ENCODE measurements at places on chromosomes 12 and 14.

DNA sequence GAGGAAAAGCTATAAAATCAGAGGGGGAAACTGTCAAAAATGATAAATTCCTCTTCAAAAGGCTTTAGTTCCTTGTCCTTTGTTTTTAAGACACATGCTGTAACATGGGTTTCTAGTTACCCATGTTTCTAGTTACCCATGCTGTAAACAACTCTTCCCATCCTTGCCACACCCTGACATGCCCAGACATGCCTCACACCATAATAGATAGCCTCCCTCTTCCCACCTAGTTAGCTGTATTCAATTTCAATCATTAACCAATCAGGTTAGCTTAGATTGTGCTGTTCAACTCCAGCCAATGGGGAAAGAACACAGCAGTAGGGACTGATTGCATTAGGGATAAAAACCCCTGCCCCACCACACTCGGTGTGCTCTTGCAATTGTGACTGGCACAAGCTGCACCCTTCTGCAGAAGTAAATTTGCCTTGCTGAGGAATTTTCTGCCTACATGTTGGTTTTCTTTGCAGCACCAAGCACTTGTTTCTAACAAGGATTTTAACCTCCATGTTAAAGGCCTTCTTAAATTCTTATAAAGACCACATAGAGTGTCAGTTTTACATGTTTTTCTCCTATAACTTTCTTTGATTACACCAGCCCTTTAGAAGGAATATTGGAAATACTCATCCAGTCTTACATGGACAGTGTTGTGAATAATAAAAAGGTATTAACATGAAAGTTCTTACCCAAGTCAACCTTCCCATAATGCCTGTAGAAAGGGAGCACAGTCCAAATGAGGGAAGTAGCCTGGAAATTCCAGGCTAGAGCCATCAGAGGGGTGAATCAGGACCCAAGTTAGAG is 32.5 kb upstream of the LALBA start:
- no peak for DNase-seq

DNA sequence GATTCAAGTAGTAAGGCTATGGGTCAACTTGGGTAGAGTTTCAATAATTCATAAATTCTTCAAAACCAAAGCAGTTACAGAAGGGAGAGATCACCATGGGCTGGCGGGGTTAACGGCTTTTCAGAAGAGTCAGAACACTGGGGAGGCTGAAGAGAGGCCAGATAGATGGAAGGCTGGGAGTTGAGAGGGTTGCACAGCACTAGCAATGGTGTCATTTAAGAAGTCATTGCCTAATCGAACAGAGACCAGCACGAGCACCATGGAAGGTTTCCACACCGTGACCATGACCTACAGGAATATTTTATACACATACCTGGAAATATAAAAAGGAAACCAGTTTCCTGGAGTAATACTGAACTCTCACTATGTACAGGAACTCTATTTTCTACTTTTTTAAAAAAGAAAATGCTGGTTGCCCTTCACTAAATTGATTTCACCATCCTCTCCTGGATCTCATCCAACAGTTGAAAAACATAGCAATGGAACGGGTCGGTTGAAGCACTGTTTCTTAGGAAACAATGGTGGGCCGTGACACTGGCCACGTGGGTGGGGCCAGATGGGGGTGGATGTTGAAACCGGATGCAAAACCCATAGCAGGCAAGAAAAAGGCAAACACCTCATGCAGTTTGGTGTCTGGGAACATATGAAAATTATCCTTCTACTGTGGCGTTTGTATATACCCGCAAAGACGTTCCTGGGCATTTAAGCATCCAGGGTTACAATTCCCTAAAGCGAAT is 38.0 kb upstream of the RIN3 start:
- DNase-seq = no peak

GRCh38 chr14:92846162-92846897 is 52.2 kb downstream of the GOLGA5 start:
- DNase-seq = peak; percentile 54

GRCh38 chr12:117015811-117016210 is 83.4 kb downstream of the TESC start:
- no peak for DNase-seq

- no peak for DNase-seq
These were observed 468.5 kb downstream of the ETNK1 start for GRCh38 chr12:23093488-23093887.

- DNase-seq = no peak
These were observed 230.9 kb upstream of the NOVA1 start for GRCh38 chr14:26828741-26829140.

- DNase-seq = peak; percentile 88
These were observed 14.2 kb downstream of the VRTN start for GRCh38 chr14:74362361-74362915.
